AG09319 (cell line): ENCODE measurements at places on chromosomes 11 and 22.

DNA sequence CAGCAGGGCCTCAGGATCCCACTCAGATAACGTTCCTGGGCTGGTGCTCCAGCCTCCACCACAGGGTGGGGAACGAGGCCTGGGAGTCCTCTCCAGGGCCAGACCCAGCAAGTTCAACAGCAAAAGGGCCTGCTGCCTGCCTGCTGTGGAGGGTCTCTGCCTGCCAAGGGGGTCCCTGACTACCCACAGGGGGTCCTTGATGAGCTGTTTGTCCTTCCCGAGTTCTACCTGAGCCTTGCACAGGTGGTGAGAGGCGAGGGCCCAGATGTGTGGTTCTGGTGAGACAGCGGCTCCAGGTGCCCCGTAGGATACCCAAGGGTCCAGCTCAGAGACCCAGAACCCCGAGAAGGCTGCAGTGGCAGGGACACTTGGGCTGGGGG is 4.4 kb downstream of the DUSP8 start:
- DNase-seq = no peak

GRCh38 chr11:100902454-100903141 is 215.5 kb downstream of the ARHGAP42 start:
- DNase-seq = no peak

DNA sequence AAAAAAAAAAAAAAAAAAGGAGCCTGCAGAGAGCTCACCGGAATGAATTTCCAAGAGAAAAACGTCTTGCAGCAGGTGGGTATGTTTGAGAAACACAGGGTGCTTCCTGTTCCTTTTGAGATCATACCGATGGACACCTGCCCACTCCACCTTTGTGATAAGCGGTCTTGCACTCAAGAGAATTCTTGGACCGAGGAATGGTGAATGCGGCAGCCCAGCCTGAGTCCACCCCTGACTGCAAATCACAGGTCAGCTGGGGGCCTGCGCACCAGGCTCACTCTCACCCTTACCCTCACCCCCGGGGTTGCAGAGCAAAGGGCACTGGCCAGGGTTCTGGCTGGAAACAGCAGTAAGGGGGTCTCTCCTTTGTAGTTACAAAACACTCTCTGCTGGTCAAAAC is 16.8 kb upstream of the TEF start:
- no peak for DNase-seq

DNA sequence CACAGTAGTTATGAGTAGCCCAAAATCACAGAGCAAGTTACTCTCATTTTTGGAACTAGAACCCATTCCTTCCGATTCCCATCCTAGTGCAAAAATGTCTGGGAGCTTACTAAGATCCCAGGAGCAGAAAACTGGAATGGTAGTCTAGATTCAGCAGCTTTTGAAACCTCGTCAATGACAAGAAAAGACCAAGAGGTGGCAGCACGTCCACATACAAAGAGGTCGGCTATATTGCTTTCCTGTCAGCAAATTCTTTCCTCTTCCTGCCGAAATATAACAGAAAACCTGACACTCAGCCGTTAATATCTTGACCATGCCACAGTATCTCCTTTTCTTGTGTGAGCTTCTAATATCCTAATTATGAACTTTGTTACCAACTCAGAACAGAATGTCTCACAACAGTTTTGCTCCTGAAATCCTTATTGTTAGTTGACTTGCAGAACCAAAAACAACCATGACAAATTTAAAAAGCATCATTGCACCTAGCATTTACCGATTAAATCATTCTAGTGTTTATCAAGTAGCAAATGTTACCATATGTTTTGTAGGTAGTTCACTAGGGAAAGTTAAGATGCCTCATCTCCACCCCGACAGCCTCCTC is 92.8 kb upstream of the OR9G4 start:
- DNase-seq = peak; percentile 23

DNA sequence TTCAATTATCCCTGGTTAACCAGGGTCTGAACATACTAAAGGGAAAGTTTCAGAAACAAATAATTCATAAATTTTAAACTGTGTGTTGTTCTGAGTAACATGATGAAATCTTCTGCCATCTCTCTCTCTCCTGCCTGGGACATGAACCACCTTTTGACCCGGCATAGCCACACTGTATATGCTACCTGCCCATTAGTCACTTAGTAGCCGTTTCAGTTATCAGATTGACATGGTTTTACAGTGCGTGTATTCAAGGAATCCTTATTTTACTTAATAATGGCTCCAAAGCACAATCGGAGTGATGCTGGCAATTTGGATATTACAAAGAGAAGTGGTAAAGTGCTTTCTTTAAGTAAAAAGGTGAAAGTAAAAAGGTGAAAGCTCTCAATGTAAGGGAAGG is 227.1 kb upstream of the CCDC179 start:
- no peak for DNase-seq

- no peak for DNase-seq
Measured at GRCh38 chr11:119518746-119519730, 96.1 kb upstream of the THY1 start.

DNA sequence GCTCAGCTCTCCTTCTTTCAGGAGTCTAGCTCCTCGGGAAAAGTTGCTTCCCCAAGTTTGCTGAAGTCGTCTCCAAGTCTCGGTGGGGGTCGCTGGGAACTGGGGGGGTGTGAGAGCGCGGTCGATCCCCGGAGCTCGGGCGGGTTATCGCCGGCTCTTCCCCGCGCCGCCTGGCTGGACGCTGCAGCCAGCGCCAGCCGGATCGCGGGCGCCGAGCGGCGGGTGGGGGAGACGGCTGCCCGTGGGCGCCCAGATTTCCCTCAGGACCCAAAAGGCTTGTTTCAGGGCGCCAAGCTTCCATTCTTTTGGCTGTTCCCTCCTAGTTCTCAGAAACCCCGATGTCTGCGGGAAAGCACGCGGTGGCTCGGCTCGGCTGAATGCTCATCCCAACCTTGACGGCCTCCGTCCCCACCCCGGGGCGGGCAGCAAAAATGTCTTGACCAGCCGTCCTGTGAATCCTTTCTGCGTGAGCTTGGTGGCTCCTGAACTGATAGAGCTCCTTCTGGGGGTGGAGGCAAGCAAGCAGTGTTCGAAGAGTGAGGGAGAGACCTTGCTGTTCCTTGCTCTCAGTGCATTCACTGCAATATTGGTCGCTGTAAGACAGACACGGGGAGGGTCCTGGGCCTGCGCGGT is 1.7 kb downstream of the ZBTB16 start:
- no peak for DNase-seq

DNA sequence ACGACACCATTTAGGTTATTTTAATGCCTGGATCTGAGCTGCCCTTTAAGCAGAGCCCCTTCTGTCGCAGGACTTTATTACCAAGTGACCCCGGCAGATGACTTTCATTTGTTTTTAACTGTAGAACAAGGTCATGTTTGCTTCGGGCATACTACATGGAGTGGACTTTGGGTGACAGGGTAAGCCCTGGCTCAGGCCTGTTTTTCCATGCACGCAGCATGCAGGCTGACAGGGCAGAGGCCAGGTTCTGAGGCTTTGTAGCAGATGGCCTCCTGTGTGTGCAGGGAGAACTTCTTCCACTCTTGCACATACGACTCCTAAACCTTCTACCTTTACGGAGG is 50.5 kb downstream of the SNX19 start:
- DNase-seq = no peak

DNA sequence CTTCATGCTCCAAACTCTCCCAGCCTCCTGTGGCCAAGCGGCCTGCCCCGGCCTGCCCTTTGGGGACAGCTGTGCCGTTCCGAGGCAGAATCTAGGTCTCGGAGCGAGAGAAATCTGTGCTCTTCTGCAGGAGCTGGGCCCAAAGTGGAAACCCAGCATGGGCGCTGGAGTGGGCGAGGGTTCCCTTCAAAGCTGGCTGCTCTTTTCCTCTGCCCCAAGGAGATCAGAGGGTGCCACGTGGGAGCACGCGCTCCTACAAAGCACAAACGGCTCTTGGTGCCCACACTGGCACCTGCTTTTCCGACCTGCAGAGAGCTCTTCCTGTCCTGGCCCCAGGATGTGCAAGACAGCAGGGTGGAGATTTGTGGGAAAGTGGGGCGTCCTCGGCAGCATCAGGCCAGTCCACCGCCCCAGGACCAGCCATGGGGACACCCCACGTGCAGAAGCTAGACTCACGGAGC is 6.9 kb downstream of the OSBPL5 start:
- no peak for DNase-seq

DNA sequence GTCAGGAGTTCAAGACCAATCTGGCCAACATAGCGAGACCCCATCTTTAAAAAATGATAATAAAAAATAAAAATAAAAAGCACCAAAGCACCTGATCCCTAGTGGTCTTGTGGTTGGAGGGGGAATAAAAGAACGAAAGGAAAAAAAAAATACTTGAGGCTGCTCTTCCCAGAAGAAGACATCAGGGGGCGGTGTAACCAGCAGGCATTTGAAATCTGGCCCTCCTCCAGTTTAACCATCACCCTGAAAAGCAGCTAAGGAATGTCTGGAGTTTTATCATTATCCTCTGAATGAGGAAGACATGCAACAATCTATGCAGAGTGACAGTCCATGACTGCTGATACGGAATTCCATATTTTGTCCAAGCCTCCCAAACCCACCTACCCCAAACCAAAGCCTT is 5.6 kb upstream of the KCTD17 start:
- DNase-seq = no peak

- DNase-seq = no peak
Measured at GRCh38 chr11:65425105-65425970, 2.7 kb downstream of the NEAT1 start.

GRCh38 chr22:38228873-38229740 is 27.3 kb downstream of the MAFF start:
- peak; percentile 57 for DNase-seq

DNA sequence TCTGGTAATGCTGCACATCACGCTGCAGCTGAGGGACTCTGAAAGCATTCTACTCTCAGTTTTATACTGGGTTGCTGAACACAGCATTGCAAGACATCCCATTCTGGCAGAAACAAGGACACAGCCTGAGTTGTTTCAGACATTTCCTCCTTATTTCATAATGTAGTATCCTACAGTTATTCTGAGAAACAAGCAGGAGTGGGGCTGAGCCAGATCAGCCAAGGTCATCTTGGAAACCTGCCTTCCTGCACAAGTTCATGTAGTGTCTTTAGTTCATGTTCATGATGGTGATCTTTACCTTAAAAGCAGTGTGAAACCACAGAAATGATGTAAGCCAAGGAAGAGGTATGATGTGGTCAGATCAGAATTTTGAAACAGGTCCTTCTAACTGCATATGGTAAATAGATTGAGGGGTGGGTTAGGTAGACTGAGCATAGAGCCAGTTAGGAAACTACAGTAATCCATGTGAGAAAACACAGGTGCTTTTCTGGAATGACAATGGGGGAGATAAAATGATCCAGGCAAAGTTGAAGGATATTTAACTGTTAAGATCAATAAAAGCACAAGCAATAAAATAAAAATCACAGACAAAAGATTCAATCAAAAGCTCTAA is 1686.8 kb downstream of the LRRC4C start:
- DNase-seq = no peak

DNA sequence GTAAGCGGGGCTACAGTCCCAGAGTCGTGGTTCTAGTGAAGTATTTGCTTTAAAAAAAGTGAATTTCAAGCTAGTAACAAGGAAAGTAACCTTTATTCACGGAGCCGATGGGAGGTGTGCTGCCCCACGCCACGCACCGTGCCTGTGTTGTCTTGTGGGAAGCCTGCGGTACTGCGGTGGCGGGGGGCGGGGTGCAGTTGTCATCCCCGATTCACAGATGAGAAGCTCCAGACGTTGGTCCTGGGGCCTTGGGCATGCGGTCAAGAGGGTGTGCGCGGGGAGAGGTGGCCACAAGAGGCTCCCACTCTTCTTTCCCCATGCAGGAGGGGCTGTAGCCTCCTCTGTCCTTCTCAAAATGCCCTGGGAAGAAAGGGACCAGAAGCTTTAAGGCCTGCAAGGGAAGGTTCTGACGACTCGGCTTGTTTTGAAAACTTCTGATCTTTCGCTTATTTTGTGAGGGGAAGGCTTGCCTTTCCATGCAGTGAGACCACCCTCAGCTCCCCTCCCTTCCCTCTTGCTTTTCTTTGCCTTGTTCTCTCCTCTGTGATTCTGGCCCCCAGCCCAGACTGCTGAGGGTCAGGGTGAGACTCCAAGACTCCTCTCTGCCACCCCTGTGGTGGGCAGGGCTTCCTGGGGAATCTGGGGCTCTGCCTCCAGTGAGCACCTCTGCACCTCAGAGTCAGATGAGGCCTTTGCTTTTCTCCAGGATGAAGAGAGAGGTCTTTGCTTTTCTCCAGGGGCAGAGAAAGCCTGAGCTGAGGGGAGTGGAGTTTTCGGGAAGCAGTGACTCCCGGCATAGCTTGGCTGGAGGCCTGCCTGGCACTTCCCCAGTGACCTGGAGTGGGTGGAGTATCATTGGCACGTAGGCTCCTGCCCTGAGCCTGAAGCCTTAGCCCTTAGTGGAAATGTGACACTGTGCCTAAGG is 6.2 kb downstream of the GLB1L3 start:
- no peak for DNase-seq

- DNase-seq = no peak
Measured at GRCh38 chr11:107157146-107157808, 139.0 kb upstream of the GUCY1A2 start.

- no peak for DNase-seq
Measured at GRCh38 chr11:44018829-44019228, 29.0 kb upstream of the ACCSL start.

- no peak for DNase-seq
Measured at GRCh38 chr11:69917529-69917928, 98.3 kb upstream of the FGF3 start.

DNA sequence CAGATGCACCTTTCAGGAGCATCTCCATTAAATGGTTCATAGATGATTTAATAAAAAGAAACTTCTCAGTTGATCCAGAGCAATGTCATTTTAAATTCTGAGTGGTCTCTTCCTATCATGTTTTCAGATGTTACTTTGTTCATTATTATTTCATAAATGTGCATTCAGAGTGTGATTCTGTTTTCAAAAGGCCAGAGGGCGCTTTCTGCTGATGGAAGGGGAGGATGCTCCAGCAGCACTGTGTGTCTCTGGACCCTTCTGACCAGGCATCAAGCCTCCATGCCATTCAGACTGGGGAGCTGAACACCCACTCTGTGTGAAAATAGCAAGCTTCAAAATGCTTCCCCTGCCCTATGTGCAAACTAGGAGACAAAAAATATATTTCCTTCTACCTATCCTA is 23.9 kb upstream of the CRTAM start:
- no peak for DNase-seq

DNA sequence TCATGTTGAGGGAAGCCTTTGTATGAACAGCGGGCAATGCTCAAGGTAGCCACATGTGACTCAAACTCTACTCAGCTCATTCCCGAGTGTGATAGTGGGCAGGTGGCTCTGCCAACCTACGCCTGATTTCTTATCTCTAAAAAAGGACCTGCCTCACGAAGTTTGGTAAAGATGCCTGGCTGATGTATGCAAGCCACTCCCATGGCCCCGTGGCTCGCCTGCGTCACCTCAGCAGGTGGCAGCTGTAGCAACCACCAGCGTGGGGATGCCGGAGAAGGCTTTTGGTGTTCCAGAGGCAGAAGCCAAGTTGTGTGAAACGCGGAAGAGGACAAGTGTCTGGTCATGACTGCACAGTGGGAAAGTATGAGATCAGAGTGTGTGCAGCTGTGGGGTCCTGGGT is 5.4 kb downstream of the FADS2 start:
- no peak for DNase-seq

- DNase-seq = no peak
Measured at GRCh38 chr11:64903291-64903833, 13.6 kb downstream of the ATG2A start.

- no peak for DNase-seq
Measured at GRCh38 chr11:64371201-64371600, 12.2 kb downstream of the RPS6KA4 start.
